Tracheal epithelial cell (primary cell): ENCODE measurements at places on chromosomes 7 and 10. TPM values are rescaled to one million over a fixed set of nuclear protein-coding genes. Genes with fewer than 3 reads are reported as not detected.

ANKRD30A gene
- not detected in 2 replicates for total RNA-seq

UPF2 gene
- 11.6 and 14.1 TPM in 2 replicates for total RNA-seq

BTBD16 gene
- not detected in 2 replicates for total RNA-seq

TFR2 gene
- total RNA-seq = 0.72 and 1.3 TPM in 2 replicates

CUTC gene
- total RNA-seq = 14.7 TPM in 2 replicates

FAM25C gene
- total RNA-seq = not detected in 2 replicates

HSPA12A gene
- 0.64 and 6.0 TPM in 2 replicates for total RNA-seq

CPN1 gene
- total RNA-seq = not detected in 2 replicates

A1CF gene
- not detected in 2 replicates for total RNA-seq

CHAT gene
- not detected in 2 replicates for total RNA-seq

EBF3 gene
- total RNA-seq = not detected in 2 replicates

OR6B1 gene
- not detected in 2 replicates for total RNA-seq

ARHGEF35 gene
- 9.4 and 12.5 TPM in 2 replicates for total RNA-seq

EGFR gene
- 216 and 281 TPM in 2 replicates for total RNA-seq

TMEM184A gene
- total RNA-seq = 8.2 and 24.9 TPM in 2 replicates

AGAP5 gene
- 0.96 and 2.3 TPM in 2 replicates for total RNA-seq

HOXA7 gene
- total RNA-seq = 0.96 TPM in 1 of 2 replicates, not detected in the other

PALD1 gene
- 0.21 and 0.96 TPM in 2 replicates for total RNA-seq

RBM20 gene
- total RNA-seq = under 0.01 TPM in 1 of 2 replicates, not detected in the other

COBL gene
- 1.1 and 4.3 TPM in 2 replicates for total RNA-seq

C7orf25 gene
- 3.9 and 4.5 TPM in 2 replicates for total RNA-seq

GNAT3 gene
- not detected in 2 replicates for total RNA-seq

GPR158 gene
- total RNA-seq = under 0.01 TPM in 1 of 2 replicates, not detected in the other
